Stimulated activated naive CD8-positive, alpha-beta T cell treated with anti-CD3 and anti-CD28 coated beads, Interleukin-15, Interleukin-2, amounts not matched to agents 100 U/mL and 50 U/mL, for 24 hours (primary cell): ENCODE measurements at places on chromosomes 6 and 20.

DNA sequence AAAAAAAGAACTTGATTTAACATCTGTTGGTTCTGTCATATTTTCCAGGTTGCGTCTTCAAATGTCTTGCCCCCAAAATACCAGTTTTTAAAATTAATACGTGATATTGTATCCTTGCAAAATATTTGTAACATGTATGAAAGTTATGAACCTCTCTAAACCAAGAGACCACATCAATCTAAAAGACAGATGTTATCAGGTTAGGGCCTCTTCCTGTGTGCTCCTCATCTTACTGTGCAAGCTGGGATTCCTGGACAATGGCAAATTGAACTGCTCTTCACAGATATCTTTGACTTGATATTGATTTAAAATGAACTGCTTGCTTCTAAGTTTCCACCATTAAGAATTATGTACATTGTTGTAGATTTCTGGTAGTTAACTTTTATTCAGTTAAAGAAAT is 9.6 kb downstream of the TMEM239 start:
- no peak for DNase-seq

DNA sequence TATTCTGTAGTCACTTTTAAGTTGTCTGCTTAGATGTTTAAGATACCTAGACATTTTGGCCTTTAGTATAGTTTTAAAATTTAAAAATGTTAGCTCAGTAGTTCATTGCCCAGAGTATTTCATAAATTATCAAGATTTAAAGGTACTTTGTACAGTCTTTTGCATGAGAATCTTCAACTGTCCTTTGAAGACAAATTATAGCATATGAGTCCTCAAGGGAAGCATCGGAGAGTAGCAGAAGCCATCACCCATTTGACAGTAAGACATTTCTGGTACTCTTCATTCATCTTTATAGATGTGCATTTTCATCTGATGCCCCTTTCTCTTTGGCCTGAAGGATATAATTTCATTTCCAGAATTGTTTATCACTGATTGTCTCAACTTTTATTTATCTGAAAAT is 89.5 kb downstream of the NCOA3 start:
- no peak for DNase-seq

DNA sequence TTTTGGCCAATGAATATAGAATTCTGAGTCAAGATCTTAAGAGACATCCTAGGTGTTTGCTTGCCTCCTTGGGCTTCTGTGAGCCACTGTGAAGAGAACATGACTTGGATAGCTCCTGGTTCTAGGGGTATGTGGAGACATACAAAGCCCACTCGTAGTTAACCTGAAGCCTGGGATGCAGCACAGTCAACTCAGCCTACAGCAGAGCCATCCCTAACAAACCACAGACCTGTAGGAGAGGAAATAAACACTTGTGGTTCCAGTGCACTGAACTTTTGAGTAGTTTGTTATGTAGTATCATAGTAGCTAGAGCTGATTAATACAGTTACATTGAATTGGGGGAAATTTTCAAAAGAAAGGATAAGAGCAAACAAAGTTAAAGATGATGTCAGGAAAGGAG is 474.4 kb upstream of the HSF2 start:
- DNase-seq, result no peak

DNA sequence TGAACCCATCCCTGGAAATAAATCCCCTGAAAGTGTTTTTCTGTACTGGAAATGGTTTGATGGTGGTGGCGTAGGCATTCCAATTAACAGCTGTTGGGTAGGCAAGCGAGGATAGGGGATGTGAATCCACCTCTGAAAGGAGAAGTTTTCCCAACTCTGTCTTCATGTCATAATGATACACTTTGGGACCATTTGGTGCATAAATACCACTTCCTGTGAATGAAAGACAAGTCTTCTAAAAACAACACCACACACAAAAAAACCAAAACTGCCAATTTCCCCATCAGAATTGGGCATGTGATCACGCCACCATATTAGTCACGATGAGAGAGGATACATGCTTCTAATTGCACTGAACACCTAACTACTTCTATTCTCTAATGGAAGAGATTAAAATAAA is 6.4 kb downstream of the VNN2 start:
- DNase-seq, result no peak

DNA sequence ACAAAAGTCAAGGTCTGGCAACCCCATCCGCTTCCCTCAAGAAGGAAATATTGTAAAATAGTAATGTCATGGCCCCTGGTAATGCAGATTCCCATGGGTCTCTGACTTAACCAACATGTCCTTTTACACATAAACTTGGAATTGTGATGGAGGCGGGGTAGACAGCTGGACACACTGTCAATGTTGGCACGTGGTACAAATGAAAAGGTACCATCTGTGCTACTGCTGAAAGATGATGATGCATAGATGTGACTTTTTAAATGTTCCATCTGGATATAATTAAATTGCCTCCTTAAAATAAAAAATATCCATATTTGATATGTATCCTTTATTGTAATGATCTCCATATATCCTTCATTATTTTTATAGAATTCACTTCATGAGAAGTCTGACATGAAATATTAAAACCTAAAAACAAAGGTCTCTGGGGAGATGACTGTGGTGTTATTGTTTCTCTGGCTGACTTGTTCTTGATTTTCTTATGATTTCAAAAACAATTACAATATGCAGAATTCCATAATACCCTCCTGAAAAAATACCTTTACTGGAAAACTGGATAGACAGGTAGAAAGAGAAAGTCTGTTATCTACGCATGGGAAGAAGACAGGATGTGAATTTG is 104.5 kb downstream of the MKKS start:
- no peak for DNase-seq

DNA sequence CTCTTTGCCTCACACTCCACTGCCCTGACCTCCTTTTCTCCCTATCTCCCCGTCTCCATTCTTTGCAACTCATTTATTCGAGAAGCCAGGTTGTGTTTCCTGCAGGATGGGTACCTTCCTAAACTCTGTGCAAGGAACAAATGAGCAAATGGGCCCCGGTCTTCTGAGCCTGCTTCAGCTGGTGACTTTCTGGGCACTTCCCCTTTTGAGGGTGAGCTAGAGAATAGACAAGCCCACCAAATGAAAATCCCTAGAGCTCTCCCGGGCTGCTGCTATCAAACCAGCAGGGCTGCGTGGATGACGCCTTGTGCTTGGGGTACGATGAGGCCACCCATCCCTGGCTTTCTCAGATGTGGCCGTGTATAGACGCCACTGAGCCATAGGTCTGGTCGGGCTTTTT is 91.0 kb upstream of the FOXA2 start:
- no peak for DNase-seq

DNA sequence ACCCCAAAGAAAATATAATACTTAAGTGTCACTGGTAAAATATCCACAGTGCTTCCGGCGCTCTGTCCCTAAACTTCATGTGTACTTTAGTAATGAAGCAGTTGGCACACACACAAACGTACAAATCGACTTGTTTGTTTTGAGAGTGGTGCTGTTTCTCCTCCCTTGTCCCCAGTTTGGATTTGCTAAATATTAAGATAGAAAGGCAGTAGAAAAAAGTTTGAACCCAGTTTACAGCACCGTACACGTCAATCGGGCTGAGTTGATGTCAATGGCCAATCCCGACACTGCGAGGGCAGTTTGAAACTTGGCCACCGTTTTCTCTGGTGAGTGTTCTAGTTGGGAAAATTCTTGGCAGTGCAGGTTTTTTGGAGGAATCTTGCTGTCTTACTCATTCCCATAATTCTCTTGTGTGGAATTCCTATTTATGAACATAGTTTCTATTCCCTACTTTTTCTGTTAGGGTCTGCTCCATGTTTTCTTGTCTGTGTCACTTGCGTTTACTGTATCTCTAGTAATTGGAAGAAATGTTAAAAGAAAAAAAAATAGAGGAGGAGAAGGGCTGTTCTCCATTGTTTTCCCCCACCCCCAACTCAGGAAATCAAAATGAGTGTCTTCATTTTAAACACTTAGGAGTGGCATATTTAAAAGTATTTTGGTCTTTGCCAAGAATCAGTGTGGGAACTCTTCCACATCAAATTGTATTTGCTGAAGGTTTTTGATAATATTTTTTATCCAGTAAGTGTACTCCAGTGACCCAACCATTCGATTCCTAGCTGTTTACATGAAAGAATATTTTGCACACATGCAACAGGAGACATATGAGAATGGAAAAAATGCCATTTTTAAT is 72.3 kb downstream of the OR2B2 start:
- no peak for DNase-seq

DNA sequence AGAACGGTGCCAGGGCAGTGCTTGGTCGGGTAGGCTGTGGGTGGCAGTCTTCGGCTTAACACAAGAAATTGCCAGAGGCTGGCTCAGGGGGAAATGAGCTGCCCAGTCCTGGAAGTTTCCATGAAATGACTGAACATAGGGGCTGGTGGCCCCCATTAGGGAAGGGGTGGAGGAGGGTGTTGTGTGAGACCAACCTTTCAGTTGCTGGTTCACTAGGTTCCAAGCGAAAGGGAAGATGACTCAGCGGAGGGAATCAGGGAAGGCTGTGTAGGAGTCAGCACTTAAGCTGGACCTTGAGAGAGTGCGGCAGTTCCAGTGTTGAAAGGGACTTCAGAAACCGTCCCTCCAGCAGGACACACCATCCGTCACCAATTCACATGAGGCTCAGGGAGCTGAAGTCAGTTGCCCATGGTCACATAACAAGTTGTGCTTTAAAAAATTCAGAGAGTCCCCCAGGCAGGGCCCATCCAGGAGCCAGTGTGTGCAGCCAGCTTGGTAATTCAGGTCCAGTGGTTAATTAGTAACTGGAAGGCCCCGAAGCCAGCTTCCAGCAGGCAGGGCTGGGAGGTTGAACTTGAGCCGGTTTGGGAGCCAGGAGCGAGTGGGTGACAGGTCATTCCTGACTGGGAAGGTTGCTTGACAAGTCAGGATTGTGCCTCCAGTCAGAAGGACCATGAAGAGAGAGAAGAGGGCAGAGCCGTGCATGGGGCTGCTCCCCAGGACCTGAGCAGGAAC is at the start of gene SGK2:
Gene SGK2, plus strand, starts transcription at position 616 of the 735 bp plus-strand sequence. CDS start 7,469 bp downstream, outside the sequence.
- DNase-seq, result no peak

DNA sequence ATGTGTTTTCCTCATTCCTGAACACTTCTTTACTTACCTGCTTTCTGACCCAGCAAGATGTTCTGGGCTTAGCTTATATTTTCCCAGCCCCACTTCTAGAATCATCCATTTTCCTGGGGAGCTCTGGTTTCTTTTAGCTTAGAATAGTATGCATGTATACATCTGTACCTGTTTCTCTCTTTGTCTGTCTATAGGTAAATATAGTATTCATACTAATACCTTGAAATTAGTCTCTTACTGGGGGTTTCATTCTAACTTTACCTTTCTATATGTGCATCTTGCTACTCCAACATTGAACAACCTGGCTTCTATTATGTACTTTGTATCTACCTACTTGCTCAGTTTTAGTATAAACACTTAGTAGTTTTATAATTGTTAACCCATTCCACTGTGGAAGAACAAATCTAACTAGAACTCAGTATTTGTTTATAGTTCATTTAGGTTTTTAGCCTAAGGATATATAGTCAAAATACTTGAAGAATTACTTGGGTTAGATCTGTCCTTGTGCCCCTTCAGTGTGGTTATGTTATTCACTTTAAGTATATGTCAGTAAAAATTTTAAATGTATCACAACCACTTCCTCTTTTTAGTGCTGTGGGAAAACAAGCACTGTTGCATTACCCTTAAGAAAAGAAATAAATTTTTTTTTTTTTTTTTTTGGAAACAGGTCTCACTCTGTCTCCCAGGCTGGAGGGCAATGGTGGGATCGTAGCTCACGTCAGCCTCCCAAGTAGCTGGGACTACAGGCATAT is 54.0 kb downstream of the ASXL1 start:
- DNase-seq, result no peak

GRCh38 chr20:47740862-47741184 is 44.5 kb downstream of the SULF2 start:
- no peak for DNase-seq

DNA sequence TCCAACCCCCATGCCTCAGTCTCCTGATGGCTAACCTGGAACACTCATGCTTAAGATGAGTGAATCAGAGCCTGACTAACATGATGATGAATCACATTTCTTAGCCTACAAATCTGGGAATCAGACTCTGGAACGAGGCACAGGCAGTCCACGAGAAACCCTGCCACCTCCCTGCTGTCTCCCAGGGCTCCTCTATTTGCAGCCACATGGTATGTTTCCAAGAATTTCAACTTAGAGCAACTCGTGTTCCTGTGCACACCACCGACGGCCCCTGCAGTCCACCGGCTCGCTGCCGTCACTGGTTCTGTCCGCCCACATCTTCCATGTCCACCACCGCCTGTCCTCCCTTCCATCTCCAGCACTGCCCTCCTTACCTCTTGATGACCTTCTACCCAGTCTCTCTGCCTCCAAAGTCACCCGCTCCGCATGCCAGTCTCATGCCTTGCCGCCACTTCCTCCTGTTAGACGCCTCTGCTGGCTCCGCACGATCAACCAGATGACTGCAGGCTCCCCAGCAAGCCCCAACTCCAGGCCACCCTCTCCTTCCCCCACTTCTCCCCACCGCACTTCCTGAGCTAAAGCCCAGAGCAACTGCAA is 87.6 kb downstream of the AGPAT4 start:
- DNase-seq, result no peak
